NCI-H187 treated with DMSO at 0.1 percent for 48 hours (cell line): ENCODE measurements at places on chromosomes 7 and 10.

DNA sequence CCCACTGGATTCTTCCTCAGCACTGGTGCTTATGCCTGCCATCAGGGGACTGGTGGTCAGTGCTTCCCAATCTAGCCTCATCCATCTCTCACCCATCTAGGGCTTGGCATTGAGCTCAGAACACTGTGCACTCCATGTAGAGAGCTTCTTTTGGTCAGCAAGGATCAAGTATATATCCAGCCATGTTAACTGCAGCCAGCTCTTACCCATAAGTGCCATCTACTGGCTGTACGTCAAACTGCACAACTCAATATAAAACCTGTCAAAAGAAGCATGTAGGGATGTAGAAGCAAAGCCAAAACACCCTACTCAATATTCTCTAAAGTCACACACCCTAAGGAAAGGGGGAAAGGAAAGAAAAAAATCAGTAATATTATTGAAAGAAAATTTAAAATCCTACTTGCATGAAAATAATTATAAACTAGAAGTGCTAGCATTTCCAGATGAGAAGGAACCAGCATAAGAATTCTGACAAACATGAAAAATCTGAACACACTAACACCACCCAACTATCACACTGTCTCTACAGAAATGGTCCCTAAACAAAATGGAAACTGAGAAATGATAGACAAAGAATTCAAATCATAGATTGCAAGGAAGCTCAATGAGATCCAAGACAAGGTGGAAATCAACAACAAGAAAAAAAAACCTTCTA lies 531.1 kb upstream of the STEAP1 start:
- peak; percentile 27 for DNase-seq

- no peak for DNase-seq
These were observed 14.4 kb downstream of the MXI1 start for GRCh38 chr10:110221721-110222261.

- DNase-seq = no peak
These were observed 10.7 kb upstream of the DPYSL4 start for GRCh38 chr10:132175907-132176581.

GRCh38 chr7:25844102-25844870 lies 307.7 kb upstream of the NFE2L3 start:
- DNase-seq = no peak

- DNase-seq = no peak
These were observed 124.5 kb downstream of the TMEM168 start for GRCh38 chr7:112665709-112666108.

- DNase-seq = no peak
These were observed 17.6 kb upstream of the STMP1 start for GRCh38 chr7:135644729-135645128.

DNA sequence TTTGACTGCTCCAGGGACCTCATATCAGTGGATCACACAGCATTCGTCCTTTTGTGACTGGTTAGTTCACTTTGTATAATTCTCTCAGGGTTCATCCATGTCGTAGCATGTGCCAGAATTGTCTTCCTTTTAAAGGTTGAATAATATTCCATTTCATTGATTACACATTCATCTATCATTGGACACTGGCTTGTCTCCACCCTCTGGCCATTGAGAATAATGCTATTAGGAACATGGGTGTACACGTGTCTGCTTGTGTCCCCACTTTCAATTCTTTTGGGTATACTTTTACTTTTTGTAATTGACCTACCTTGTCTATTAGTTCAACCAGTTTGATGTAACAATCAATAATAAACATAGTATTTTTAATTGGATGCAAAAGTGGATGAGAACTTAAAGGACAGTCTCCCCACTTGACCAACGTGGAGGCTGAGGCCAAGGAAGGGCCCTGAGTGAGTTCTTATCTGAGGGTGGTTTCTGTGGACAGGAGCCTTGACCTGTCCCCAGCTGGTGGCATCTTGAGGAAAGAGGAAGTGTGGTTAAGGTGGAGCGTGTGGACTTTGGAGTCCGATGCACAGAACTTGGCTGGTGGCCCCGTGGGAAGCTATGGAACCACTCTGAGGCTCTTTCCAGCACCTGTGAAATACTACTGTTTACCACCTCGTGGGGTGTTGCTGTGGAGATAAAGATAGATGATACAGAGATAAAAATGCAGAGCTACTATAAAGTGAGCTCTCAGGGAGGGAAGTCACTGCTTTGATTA lies 16.6 kb downstream of the WDFY4 start:
- DNase-seq = no peak

DNA sequence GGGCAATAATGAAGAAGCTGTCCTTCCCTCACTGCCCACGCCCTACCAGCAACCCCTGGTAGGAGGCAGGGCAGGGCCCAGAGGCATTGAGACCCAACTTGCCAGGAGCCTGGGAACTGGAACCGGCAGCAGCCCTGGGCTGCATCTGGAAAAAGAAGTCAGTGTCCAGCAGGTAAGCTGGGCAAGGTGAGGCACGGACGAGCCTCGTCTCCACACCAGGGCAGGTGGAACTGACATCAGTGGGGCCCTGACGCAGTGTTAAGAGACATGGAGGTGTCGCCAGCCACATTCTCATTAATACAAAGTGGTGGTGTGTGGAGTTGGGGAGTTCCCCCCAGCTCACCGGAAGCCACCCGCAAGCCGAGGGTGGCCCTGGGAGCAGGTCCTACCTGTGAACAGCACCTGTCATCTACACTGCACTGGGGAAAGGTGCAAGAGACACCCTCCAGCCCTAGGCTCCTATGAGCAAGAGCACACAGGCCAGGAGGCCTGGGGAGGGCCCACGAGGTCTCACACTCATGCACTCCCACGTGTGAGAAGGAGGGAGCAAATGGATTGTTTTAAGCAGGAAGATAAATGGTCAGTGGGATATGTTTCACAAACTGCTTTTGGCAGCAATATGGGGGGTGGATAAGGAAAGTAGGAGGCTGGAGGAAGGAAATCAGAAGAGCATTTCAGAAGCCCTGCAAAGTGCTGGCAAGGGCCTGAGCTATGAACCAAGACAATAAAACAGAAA lies 53.6 kb downstream of the COBL start:
- DNase-seq = no peak

DNA sequence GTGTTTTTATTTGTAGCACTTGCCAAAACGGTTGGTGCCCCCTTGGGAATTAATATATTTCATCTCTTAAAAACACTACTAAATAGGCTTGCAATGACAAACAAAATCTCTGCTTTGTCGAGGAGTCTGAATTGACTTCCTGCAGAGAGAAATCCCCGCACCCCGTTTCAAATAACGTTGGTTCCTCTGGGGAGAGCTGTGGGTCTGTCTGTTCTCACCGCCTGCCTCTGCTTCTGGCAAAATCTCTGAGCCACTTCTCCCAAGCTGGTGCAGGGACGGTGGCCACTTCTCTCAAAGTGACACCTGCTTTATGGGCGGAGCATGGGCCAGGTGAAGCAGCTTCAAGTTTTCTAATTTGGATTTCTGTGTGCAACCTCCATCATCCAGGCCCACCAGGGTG lies 186.3 kb upstream of the ADARB2 start:
- no peak for DNase-seq

- DNase-seq = no peak
These were observed 56.9 kb upstream of the FAM133B start for GRCh38 chr7:92647011-92647625.

DNA sequence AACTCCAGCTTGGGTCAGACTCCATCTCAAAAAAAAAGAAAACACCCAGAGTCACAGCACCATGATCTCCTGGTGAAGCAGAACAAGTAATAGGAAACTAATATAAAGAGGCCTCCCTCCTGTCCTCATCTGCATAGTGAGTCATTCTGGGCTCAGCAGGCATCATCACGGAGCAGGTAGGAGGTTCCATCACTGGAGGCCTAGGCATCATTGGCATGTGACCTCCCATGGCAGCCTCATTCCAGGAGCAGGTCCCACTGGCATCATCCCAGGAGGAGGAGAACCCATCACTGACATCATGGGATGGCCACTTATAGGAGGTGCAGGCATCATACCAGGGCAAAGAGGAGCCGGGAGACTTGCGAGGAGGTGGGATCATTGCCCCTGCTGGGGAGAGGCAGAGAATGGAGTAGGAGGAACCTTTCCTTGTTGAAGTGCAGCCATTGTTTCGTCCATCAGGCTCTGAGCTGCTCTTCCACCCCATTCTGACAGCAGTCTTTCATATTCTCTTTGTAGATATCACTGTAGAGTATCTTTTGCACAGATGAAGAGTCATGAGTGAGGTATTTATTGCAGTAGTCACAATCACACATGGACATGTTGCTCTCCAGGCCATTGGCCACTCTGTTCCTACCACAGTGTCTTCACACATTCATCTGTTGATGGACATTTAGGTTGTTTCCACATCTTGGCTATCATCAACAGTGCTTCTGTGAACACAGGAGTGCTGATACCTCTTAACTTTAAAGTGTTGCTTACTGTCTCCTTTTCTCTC lies 73.8 kb downstream of the OSBPL3 start:
- DNase-seq = no peak

- no peak for DNase-seq
These were observed 74.3 kb upstream of the GNA12 start for GRCh38 chr7:2918406-2918805.

DNA sequence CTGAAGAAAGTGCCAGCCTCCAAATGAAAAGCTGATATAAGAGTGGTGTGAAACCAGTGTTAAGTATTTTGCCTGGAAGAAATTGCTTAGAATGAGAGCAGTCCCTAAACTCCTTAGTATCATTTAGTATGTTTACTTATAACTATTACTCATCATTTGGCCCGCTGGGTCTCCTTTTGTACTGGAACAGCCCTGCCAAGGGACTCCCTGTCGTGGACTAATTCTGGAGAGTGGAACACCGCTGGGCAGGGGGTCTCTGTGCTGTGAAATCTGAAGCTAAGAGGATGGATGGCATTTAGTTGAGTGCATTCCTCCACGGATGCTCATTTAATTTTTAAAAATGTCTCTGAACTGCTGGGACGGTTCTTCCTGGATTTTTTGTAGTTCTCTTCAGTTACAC lies 889.9 kb upstream of the C7orf33 start:
- DNase-seq = no peak

DNA sequence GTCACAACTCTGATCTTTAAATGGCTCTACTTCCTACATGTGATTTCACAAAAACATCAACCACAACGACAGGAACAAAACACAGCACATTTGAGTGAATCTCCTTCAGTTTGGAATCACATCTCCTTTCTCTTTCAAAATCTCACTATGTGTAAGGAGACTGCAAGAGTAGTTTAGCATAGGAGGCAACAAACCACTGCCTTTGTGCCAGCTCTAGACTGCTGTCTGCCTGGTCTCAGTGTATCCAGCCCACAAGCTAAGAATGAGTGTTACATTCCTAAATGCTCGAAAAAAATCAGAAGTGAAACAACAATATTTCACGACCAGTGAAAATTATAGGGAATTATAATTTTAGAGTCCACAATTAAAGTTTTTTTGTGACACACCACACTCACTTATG lies 217.0 kb upstream of the STEAP4 start:
- no peak for DNase-seq

GRCh38 chr7:54543051-54543488 lies 895 bp downstream of the VSTM2A start:
- no peak for DNase-seq

DNA sequence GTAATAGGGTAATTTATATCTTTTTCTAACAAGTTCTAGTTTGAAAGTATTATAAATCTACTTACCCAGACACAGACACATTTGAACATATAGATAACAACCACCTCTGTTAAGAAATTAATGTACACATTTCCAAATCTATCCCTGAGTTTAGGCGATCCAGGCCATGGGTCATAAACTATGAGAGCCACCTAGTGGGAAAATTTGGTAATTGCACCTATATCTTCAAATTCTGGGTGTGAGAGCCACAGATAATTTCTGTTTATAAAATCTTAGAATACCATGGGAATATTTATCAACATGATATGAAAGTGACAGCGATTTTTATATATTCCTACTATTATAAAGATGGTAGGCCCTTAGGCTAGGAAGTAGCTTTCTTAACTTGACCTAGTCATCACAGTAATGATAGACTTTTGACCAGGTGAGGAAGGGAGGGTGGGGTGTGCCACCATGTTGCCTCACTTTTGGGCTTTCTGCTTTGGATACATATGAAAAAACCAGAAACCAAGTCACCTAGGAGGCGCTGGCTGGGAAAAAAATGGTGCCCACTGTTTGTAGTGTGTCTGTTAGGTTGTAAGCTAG lies 8.0 kb upstream of the EPHA1 start:
- DNase-seq = no peak

DNA sequence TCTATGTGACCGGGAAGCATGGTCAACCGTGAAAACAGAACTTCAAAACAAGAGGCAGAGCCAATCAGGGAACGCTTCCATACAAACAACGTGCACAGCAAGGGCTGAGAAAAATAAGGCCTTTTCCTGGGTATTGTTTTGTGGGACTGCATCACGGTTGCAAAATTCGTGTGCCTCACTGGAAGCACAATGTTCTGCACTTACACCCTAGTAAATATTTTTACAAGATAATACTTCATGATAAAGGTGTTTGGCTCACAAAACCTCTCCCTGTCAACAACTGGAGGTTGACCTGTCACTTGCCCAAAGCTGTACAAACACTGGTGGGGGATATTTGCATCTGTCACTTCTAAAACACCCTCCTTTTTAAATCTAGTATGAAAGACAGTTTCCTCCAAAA lies 37.0 kb downstream of the KLF6 start:
- no peak for DNase-seq

DNA sequence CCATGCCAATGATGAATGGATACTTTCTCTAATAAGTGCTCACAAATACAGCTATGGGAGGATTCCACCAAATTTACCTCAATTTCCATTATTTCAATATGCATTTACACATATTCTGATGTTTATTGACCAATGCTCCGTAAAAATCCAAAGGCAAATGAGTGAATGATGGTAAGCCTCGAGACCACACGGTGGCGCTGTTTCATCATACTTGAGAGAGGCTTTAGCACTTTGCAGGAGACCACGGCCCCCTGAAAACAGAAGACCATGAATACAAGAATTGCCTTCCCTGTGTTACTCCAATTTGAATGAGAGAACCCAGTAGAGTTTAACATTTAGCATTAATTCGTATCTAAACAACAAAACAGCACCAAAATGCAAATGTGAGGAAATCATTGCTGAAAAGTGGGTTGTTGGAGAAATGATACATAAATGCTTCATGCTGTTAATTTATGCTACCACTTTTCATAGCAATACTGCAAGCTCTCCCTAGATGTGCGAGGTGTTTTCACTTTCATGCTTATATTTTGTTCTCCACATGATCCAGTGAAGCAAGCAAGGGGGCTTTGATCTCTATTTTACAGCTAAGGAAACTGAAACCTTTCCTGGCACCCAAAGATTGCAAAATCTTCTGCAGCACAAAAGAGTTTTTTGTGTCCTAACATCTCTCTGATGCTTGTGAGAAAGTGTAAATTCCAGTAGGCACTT lies 35.4 kb downstream of the TRIL start:
- DNase-seq = no peak

DNA sequence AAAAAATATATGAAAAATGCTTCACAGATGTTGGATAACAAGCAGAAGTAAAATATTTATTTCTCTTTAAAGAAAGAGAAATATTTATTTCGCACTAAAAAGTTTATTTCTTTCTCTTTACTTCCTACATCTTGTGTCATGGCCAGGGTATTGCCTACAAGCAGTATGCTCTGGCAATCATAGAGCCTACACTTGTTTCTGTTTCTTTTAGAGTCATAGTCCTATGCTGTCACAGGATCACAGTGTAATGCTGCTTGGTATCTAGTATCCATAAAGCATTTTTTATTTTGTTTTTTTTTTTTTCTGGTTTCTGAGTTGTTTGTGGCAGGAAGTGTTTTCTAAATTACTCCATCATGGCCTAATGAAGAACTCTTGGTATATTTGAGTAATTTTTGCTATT lies 116.0 kb downstream of the ATRNL1 start:
- DNase-seq = no peak
